Stimulated activated CD4-positive, alpha-beta T cell treated with anti-CD3 and anti-CD28 coated beads, TNF-alpha, amount 100 ng/mL, for 24 hours (primary cell): ENCODE measurements at places on chromosomes 11 and 22.

DNA sequence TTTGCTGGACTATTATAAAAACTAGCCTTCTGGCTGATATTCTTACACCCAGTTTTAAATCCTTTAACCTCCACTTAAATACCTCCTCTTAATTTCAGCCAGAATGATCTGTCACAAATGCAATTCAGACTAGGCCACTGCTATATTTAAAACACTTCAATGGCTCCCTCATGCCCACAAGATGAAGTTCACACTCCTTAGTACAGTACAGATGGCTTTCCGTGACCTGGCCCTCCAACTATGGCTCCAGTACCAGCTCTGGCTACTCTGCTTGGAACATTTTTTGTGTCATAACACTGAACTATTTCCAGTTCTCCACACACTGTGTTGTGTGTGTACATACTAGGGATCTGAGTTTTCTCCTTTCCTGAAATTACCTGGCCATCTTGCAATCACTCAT, 353.4 kb downstream of the SOX6 start:
- no peak for DNase-seq

DNA sequence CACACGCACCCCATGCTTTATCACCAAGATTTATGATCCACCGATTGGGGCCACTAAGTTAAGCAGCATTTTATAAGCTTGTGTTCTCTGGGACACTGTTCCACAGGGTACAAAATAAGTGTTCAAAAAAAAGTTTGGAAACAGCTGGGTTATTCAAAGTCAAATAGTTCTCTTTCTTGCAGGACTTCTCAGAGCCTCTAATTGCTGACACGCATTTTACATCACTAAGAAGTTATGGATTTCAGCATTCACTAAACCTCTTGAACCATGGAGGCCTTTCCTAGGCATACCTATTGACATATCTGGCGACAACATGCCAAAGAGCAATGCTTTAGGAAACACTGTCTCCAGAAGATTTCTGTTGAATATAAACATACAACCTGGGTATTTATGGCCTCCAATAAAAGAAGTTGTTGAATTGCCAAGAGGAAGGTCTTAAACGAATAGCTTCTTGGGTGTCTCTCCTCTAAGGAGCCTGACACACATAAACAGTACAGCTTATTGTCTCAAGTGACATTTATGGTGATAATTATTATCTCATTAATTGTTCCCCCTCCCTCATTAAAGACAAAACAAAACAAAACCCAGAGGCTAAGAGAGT, 147.1 kb upstream of the ARHGAP20 start:
- no peak for DNase-seq

DNA sequence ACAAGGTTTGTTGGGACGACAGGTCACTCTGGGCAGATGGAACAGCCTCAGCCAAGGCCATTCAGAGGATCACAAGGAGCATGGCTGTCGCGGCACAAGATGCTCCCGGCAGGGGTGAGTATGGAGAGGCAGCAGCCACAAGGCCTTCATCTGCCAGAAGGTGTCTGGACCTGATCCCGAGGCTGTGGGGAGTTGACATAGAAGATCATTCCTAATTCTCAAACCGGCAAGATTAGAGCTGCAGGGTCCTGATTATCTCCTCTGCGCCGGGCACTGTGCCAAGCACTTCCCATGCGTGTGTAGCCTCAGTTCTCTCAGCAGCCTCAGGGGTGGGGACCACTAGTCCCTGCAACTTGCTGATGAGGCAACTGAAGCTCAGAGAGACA, 32.3 kb upstream of the RFPL3 start:
- no peak for DNase-seq

DNA sequence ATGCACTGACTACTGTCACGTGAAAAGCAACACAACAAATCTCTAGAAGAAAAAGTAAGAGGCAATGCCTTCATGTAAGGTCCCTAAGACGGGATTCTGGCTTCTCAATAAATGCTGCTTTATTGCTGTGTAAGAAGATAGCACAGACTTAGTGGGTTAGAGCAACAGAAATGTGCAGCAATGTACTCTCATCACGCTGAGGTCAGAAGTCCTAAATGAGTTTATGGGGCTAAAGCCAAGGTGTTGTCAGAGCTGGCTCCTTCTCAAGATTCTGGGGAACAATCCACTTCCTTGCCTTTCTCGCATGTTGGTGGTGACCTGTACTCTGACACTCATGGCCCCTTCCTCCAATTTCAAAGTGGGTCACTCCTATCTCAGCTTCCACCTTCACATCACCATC, 93.4 kb downstream of the SHANK2 start:
- DNase-seq: no peak

GRCh38 chr11:26035696-26036095, 296.2 kb upstream of the ANO3 start:
- DNase-seq: no peak

GRCh38 chr11:31824332-31824878, 13.3 kb upstream of the PAX6 start:
- no peak for DNase-seq

DNA sequence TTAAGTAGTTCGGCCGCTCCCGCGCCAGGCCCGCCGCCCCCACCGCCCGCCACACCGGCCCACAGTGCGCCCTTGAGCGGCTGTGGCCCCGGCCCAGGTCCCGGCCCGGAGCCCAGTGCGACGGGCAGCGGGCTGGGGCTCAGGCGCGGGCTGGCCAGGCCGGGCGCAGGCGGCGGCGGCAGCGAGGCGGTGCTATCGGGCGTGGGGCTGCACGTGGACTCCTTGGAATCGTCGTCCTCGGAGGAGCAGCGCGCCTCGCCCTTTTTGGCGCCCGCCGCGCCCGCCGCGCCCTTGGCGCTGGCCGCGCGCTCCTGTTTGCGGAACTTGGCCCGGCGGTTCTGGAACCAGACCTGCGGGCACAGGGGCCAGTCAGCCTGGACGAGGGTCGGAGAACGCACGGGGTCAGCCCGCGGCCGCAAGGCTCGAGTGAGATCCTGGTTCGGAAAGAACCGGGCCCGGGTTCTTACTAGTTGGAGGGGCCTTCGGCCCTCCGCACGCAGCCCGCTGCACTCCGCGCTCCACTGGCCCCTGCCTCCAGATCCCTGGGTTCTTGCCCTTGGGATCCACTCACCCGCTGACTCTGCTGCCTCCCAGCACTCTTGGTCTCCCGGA, 4.0 kb downstream of the PHOX2A start:
- no peak for DNase-seq

- no peak for DNase-seq
Measured at GRCh38 chr22:49765091-49765771, 62.4 kb downstream of the BRD1 start.

DNA sequence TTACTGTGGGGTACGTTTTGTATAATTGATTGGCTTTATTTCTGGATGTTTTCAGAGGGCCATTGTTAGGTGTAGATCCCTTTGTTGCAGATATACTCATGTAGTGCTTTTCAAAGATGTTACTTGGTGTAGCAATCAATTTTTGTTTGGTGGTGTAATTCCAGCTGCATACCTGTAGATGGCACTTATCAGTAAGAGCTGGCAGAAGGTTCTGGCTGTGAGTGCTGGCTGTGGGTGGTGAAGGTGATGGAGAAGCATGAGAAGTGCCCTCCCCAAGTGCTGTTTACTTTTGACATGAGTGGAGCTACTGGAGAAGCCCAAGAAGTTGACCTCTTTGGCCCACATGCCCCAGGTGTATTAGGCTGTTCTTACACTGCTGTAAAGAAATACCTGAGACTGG, 1074.9 kb downstream of the FAM181B start:
- DNase-seq: no peak

GRCh38 chr22:25878933-25879332, 136.9 kb downstream of the MYO18B start:
- DNase-seq: no peak

DNA sequence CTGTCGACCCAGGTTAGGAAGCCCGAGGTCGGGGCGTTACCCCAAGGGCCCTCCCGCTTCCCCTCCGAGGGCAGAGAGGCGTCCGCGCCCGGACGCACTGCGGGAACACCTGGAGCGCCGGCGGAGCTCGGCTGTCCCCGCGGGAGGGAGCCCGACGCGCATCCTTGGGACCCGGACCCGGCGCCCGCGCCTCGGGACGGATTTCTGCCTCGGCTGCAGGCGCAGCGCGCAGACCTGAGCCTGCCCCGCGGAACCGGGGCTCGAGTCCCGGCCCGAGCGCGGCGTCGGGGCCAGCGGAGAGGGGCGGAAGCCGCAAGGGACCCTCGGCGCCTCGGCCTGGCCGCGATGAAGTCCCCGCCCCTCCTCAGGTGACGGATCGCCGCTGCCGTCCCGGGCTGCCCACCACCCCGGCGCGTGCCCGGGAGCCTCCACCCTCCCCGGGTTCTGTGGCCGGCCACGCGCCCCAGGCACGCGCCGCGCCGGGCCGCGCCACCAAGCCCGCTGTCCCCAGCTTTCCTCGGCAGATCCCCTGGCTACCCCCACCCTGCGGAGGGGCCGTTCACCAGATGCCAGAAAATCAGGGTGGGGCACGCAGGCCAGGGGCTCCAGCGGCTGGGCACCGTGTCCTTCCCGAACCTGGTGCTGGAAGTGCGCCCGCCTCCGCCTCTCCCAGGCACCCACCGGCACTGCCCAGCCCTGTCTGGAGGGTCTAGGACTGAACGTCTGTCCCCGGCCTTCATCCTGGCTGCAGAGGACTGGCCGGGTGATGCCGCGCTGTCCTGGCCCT, 410 bp downstream of the GLB1L3 start:
- DNase-seq: no peak

GRCh38 chr11:62501432-62501891, 45.1 kb downstream of the AHNAK start:
- DNase-seq: no peak

DNA sequence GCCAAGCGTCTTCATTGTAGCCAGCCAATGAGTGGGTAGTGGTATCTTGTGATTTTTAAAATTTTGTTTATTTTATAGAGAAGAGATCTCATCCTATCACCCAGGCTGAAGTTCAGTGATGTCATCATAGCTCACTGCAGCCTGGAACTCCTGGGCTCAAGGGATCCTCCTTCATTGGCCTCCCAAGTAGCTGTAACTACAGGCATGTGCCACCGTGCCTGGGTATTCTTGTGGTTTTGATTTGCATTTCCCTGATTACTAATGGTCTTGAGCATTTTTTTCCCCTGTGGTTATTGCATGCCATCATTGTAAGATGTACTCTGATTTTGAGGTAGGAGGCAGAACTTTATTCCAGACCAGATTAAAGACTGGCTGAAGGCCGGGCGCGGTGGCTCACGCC, 2.4 kb upstream of the DENND6B start:
- DNase-seq: no peak

DNA sequence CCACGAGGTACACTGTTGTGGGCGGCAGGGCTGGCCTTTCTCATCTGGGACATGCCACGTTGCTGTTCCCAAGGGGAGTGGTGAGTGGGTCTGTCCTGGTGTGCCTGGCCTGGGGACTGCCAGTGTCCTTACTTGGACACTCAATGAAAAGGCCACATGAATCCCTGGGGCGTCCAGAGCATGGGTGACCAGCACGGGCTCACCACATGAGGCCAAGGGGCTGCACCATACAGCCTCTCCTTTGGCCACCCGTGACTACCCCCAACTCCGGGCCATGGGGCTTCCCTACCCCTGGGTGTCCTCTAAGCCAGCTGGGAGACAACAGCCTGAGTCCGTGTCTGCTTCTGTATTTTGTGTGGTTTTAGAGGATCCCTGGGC, 20.2 kb upstream of the TXNRD2 start:
- no peak for DNase-seq

GRCh38 chr11:93481696-93482095, 61.5 kb downstream of the SMCO4 start:
- no peak for DNase-seq

DNA sequence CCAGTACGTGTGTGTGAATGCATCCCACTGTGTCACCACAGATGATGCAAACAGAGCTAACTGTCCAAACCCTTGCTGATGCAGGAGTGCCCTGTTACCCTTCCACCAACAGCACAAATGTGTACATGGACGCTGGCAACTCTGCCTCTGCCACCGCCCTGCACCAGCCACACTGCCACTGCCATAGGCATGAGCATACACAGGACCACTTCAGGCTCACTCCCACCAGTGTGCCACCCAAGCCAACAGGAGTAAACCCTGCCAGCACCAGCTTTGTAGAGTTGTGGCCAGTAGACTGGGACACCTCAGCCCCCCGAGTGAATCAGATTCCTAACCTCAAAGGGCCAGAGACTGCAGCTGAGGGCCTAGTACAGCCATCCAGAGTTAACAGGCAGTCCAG, 34.0 kb downstream of the NOX4 start:
- DNase-seq: no peak

DNA sequence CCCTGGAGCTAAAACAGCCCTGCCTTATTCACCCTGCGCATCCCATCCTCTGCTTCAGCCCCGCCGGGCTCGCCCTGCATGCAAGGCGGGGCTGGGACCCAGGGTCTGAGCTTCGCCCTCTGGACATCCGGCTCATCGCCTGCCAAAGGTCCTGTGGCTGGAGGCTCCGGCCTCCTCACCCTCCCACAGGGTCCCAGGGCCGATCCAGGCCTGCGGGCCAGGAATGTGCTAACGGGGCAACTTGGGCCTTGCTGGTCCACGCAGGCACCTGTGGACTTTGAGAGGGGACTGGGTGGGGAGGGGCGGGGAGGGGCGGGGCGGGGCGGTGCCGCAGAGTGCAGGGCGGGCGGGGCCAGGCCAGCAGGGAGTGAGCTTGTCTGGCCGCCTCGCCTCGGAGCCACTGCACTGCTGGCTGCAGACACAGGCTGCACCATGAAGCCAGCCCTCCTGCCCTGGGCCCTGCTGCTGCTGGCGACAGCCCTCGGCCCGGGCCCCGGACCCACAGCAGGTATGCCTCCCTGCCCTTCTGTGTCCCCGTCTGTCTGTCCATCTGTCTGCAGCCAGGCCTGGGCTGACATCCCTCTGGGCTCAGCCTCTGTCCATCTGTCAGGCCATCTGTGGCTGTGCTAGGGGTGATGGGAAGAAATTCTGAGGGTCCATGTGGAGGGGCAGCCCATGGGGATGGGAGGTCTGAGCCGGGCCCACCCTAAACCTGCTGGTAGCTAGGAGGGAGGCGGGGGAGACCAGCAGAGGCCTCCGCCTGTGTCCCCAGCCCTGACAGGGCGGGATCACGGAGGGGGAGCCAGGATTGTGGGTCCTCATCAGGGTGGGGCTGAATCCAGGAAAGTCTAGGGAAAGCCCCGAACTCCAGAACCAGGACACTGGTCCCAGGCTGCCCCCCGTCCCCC, at the start of gene SUSD2:
SUSD2 (plus strand) TSS at position 400 of the 908 bp plus-strand sequence; CDS start at position 433, 33 bp downstream.
- no peak for DNase-seq

DNA sequence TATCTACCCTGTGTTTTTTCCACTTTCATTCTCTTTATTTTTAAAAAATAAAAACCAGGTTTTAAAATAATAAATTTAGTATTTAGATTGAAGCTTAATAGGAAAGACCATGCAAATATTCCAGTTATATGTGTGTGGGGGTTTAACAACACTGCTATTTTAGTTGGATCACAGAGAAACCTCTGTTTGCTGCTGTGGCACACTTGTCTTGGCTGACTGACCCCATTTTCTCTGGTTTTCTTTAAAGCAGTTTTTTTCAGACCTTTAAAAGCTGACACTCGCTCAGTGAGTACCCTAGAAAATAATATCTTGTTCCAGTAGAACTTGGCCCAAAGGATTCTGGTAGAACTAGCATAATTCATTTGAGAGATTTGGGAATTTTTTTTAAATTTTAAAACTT, 31.6 kb downstream of the ACER3 start:
- DNase-seq: no peak
